Renal pelvis (tissue), 12 donors: ENCODE measurements at places on chromosomes 5 and 9. TPM values are rescaled to one million over a fixed set of nuclear protein-coding genes. Genes with fewer than 3 reads are reported as not detected.

GRCh38 chr5:3341446-3342240, 254.0 kb upstream of the IRX1 start:
- no peak for DNase-seq

- no peak for DNase-seq
These were observed 13.4 kb downstream of the HSPA5 start for GRCh38 chr9:125227761-125228160.

GRCh38 chr5:120436996-120437395, 27.1 kb upstream of the PRR16 start:
- DNase-seq, result no peak

GRCh38 chr5:105639068-105639467, 2031.7 kb downstream of the EFNA5 start:
- DNase-seq, result no peak

DNA sequence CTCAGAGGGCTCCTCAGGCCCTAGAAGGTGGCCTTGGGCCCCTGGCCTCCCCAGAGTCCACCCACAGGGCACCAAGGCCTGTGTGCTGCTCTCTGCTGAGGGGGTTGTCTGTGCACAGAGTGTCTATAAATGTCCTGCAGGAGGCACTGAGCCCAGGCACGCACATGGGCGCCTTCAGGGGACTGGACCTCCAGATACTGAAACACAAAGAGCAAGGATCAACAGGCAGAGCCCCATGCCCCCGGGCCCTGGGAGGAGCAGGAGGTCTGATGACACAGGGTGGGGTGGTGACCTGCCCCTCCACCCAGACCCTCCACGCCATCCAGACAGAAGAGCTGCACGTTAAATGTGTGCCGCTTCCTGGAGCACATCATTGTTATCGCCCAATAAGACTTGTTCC, 64.6 kb upstream of the SIMC1 start:
- no peak for DNase-seq

- DNase-seq, result no peak
These were observed 45.7 kb downstream of the CYSTM1 start for GRCh38 chr5:140220698-140221064.

- no peak for DNase-seq
These were observed 106.3 kb upstream of the GPBP1 start for GRCh38 chr5:57067597-57067924.

DNA sequence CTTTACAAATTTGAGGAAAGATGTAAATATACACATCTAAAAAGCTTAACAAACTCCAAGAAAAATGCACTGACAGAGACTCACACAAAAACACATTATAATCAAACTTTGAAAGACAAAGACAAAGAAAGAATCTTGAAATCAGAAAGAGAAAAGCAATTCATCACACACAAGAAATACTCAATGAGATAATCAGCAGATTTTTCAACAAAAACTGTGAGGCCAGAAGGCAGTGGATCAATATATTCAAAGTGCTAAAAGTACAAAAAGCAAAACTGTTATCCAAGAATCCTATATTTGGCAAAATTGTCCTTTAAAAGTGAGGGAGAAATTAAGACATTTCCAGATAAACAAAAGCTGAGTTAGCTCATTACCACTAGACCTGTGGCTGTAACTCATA, 6.1 kb downstream of the TPD52L3 start:
- DNase-seq, result no peak

- DNase-seq, result no peak
These were observed 40.2 kb upstream of the EXOC3 start for GRCh38 chr5:402615-403359.

DNA sequence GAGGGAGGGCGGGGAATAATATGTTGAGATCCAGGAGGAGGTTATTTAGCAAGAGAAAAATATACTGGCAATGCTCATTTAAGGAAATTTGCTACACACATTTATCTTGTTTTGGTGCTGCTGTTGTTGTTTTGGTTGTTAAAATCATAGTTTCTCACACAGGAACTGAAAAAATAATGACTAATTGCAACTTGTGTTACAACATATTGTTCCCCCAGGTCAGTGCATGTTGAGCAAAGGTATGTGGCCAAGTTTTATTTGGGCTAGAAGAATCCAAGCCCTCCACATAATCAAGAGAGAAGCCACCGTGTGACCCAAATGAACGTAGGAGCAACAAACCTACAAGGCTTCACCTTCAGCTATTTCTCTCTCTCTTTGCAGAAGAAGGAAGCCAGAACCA, 220.3 kb upstream of the DAPK1 start:
- DNase-seq, result no peak

DNA sequence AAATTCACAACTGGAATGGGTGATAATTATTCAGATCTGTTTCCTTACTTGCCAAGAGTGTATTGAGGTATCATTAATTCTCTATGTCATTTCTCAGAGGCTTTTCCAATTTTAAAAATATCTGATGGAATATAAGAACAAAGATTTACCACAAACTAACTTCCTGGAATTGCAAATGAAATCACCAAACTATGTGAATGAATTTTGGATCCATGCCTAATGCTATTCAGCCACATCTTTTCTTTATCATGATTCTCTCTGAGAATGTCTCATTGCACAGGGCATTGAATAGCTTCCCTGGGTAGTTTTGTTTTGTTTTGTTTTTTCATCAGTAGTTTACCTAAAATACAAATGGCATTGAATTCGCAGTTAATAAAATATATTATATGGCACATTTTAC, 146.9 kb upstream of the FBN2 start:
- DNase-seq, result no peak

DNA sequence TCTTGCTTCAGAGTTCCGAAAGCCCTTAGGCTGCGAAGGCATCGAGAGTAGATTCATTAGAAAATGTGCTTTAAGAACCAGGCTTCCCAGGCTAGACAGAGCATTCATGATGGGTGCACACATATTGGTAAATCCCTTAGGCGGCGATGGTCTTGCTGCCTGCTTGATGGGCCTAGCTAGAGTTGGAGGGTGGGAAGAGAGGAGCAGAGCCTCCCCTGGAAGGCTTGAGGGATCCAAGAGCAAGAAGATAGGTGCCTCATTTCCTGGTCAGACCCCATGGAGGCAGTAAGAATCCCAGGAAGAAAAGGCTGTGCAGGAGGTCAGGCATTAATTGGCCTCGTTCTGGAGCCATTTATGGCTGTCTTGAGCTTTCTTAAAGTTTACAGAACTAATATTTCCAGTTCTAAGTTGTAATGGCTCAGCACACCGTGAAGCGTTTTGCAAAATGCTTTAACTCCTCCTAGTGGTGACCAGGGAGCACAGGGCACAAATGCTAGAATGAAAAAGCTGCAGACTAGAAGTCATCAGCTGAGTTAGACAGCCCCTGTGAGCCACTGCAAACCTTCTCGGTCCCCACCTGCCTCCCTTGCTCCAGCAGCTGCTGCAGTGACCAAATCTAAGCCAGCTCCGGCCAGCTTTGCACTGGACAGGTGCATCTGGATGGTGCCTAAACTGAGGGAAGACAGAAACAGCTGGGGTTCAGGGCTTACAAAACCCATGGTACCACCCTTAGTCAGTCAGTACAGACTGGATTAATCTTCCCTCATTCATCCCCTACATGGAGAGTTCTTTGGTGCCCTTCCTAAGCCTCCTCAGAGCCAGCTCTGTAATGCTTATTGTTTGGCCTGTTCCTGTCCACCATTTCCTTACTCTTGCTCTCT, 14.7 kb downstream of the SLC45A2 start:
- DNase-seq, result peak; percentile 42

- no peak for DNase-seq
These were observed 116.7 kb upstream of the RANBP3L start for GRCh38 chr5:36418152-36418979.

- DNase-seq, result no peak
These were observed 1.5 kb upstream of the DPP7 start for GRCh38 chr9:137116027-137116507.

DNA sequence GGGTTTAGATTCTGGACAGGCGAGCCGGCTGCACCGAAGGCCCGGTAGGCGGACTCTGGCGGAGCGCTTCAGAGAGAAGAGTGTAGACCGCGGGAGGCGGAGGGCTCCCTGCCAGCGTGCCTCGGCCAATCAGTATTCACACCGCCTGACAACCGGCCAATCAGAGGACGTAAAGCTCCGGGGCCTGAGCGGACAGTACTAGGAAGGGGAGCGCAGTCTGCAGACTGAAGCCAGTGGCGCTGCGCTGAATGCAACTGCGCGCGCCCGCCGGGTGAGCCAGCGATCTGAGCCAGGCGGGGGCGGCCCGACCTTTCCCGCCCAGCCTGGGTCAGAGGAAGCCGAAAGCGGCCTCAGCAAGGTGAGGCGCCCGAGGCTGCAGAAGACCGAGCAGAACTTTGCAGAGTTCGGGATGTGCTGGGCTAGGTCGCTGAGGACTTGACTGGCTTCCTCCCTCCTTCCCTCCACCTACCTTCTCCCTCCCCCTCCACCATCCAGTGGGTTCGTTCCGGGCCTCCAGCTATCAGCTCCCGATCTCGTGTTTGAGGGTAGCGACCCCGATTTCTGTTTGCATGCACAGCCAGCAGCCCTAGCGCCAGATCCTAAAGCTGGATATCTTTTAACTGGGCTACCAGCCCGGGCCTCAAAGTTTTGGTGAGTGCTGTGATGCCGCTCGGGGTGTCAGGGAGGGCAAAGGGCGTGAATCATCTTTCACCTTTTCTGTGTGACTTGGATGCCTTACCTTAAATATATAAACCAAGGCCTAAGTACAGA, at the start of gene DMRT2:
Gene DMRT2, plus strand, starts transcription at position 233 of the 771 bp plus-strand sequence. CDS start 1,257 bp downstream, outside the sequence.
- peak; percentile 92 for DNase-seq

PAPPA gene
- 8.4 TPM for polyA plus RNA-seq

HTR1A gene
- polyA plus RNA-seq, result not detected

NPDC1 gene
- 32.0 TPM for polyA plus RNA-seq

LHX3 gene
- polyA plus RNA-seq, result not detected

LRRC14B gene
- polyA plus RNA-seq, result 0.10 TPM

ARHGEF39 gene
- 12.9 TPM for polyA plus RNA-seq

SLC45A2 gene
- polyA plus RNA-seq, result 0.50 TPM

PCDHGA4 gene
- polyA plus RNA-seq, result 2.4 TPM

TAF11L10 gene
- polyA plus RNA-seq, result not detected

ADAMTS13 gene
- polyA plus RNA-seq, result 10.5 TPM

HACD4 gene
- polyA plus RNA-seq, result 3.2 TPM

NSD1 gene
- 62.9 TPM for polyA plus RNA-seq

UNC13B gene
- 27.7 TPM for polyA plus RNA-seq

IFNA21 gene
- 0.17 TPM for polyA plus RNA-seq
